Stimulated activated CD4-positive, alpha-beta T cell treated with anti-CD3 and anti-CD28 coated beads, Interleukin-1b, Interleukin-23, amount 100 ng/mL, for 1 hour (primary cell): ENCODE measurements at places on chromosomes 3 and 15.

- no peak for DNase-seq
Measured at GRCh38 chr3:12197475-12197874, 38.8 kb upstream of the TIMP4 start.

- no peak for DNase-seq
Measured at GRCh38 chr3:50172626-50173220, 17.6 kb downstream of the SEMA3F start.

DNA sequence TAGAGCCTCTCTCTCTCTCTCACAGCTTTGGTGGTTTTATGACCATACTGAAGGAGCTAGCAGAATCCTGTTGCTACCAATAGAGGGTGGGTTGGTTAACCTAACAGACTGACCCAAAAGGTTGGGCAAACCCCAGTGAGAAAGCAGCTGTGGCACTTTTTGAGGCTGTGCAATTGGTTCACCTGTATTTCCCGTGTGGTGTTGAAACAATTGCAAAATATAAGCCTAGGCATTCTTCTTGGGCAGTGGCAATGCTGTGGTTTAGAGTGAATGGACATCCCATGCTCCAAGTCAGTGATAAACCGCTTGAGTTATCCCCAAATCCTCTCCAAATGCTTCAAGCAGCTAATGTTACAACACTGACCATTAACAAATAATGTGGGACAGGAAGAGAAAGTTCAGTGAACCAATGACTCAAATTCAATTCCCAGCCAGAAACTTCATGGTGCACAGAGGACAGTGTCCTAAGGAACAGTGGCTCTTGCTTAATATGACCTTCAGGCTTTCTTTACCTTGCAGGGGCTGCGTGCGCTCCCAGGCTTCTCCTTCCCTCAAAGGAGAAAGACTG lies 261.9 kb upstream of the ICE2 start:
- DNase-seq: no peak

GRCh38 chr15:79973456-79974195 lies 2.6 kb upstream of the BCL2A1 start:
- DNase-seq: no peak

GRCh38 chr3:20558161-20558560 lies 372.2 kb upstream of the SGO1 start:
- no peak for DNase-seq

DNA sequence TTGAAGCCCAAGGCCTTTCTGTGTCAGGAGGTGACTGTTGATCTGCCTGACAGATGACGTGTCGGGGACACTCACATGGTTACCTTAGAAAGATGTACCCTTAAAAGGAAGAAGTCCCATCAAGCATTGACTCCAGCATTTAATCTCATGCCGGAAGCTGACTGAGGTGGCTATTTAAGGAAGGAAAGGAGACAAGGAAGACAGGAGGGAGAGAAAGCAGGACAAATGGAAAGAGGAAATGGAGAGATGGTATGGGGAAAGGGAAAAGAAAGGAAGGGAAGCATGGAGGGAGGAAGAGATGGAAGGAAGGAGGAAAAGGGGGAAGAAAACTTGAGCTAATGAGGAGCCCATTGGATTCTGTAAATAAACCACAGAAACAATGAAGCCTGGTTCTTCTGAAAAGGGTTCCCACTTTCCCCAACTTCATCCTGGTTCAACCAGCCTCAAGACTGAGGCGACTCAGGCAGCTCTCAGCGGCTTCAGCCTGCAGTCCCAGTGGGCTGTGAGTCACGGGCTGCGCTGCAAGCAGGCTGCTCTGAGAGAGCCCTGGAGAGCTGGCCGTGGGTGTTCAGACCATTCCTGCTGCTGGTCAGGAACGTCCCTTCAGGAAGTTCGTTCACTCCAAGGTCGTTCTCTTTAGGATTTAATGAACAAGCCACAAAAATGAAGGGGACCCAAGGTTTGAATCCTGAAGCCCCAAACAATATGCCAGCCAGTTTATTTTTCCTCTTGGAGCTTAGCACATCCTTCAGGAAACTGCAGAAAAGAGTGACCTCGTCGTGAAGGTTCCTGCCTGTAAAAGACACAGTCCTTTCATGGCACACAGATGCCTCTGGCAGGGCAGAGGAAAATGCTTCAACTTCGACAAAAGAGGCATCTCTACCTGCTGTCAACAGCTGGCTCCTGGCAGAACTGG lies 69.6 kb upstream of the THBS1 start:
- no peak for DNase-seq

DNA sequence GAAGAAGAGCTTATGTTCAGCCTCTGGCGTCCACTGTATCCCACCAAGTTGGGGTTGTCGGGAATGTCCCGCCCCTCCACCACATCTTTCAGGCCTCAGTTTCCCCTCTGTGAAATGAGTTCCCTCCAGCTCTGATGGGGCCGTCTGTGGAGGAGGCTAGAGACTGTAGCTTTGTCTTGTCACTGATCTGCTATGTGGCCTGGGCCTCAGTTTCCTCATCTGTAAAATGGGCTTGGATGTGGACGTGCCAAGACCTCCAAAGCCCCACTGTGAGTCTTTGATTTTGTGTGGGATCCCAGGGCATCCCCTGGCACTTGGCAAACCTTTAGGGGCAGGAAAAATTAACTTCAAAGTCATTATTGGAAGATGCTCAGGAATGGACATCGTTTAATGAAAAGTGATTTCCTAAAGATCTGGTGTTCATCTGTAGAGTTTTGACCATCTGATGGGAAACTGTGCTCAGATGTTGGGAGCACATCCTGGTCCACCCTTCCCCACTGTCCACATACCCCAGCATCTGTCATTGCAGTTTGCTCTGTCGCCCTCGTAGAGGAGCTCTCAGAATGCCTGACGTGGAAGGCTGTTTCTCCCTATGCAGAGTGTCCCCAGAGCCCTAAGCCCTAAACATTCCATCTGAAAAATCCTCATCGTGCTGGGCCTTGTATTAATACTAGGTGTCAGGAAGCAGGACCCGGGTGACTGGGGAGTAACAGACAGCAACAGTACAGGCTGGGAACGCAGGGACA lies 28.5 kb downstream of the SLC6A6 start:
- no peak for DNase-seq

- no peak for DNase-seq
Measured at GRCh38 chr15:98678484-98678883, 30.1 kb downstream of the IGF1R start.

DNA sequence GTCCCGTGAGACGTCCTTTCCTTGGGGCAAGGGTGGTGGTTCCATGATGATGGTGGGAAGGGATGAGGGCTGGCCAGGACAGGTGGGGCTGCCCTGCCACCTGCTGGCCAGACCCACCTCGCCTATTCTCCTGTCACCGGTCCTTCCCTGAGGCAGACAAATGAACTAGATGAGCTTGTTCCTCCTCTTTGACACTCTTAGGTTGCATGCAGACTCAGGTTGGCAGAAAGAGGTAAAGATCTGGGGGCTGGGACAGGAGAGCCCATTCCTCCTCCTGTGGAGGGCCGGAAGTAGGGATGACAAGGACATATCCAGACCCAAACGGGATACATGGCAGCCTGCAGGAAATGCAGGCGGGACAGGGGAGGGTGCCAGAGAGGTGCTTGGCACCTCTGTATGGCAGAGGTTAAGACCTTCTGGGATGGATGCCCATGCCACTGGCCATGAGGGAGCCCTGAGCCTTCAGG lies 38.6 kb downstream of the ACSBG1 start:
- DNase-seq: peak; percentile 18

DNA sequence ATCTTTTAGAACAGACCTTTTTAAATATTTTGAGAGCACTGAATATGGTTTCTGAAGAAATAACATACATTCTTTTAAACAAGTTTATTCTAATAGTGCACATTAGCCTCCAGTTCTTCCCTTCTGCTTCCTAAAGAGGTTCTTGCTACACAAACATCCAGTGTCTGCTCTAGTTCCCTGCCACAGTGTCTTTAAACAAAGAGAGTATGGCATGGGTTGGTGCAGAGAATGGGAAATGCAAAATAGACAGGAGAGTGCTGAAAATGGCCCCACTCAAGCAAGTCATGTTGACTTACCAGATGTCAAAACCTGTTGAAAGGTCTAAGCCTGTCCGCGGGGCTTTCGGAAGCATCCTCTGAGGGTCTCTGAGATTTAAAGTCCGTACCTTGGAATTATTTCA lies 72.1 kb upstream of the RPL35A start:
- DNase-seq: no peak

DNA sequence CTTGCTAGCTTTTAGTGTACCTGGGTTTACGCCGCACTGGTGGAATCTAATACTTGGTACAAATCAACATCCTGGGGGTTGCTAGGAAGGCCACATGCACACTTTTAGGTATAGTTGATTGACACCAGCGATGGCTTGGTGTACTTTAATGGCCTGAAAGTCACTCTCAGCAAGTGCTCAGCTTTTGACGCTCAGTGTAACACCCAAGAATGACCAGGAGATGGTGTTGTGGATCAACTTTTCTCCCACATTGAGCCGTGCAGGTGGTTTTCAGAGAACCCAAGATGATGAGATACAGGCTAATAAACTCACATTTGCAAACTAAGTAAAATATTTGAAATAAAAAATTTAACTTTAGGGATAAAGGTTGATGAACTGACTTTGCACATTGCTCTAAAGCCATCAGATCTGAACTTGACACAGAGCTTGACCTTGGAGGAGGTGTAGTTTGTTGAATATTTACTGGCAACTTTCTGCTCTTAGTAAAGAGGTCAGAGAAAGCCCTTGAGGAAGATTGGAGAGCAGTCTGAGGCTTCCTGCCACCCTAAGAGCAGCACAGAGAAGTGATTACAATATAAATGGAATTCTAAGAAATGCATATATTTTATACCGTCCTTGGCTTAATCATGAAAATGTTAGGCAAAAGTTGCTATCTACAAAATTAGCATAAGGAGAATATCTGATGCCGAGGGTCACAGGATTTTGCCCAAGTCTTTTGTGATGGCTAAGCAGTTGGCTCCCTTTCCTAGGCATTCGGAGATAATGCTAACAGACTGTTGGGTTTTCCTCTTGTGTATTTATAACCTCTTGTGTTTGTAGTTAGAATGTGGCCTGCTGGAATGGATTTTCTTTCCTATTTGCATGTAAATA lies 143.4 kb upstream of the RASGRP1 start:
- DNase-seq: no peak

DNA sequence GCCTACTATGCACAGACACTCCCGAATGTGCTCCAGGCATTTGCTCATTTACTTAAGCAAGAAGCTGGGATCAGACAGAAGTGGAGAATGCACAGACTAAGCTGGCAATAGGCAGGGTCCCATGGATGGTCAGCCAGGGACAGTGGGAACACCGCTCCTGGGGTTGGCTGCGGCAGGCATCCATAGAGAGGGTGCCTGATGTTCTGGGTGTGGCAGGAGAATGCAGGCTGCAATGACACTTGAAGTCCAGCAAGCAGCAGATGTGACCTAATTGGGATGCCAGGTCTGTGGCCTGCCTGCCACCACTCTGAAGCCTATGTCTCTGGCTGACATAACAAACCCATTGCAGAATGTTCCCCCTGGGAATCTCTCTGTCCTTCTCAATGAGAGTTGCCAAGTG lies 40.2 kb upstream of the SLC6A11 start:
- no peak for DNase-seq

DNA sequence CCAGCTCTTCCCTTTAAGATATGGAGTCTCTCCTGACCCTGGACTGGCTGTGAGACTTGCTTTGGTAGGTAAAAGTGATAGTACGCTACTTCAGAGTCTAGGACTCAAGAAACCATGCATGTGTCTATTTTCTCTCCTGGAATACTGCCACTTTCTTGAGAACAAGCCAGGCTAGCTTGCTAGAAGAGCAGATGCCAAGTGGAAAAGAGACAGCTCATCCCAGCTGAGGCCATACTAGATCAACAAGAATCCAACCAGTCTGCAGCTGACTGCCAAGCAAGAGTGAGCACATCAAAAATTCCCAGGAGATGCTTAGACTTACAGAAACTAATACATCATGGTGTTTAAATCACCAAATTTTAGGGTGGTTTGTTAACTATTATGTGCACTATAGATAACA lies 208.3 kb upstream of the RBMS3 start:
- DNase-seq: no peak

GRCh38 chr15:98674336-98674735 lies 26.0 kb downstream of the IGF1R start:
- DNase-seq: no peak

- DNase-seq: no peak
Measured at GRCh38 chr3:158794936-158795518, 6.8 kb upstream of the MFSD1 start.

DNA sequence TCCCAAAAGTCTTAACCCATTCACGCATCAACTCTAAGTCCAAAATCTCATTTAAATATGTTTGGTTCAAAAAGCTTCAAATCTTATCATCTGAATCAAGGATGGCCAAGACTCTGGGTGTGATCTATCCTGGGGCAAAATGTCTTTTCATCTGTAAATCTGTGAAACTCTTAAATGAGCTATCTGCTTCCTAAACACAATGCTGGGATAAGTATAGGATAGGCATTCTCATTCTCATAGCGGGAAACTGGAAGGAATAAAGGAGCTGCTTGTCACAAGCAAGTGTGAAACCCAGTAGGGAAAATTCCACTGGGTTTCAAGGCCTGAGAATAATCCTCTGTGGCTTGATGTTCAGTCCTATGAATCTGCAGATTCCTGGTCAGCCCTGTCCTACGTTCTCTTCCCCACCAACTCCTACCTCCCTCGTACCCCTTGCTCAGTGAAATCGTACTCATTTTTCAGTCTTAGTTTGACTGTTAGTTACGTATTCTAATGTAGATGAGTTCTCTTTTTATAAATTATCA lies 156.7 kb downstream of the EPHA3 start:
- no peak for DNase-seq

DNA sequence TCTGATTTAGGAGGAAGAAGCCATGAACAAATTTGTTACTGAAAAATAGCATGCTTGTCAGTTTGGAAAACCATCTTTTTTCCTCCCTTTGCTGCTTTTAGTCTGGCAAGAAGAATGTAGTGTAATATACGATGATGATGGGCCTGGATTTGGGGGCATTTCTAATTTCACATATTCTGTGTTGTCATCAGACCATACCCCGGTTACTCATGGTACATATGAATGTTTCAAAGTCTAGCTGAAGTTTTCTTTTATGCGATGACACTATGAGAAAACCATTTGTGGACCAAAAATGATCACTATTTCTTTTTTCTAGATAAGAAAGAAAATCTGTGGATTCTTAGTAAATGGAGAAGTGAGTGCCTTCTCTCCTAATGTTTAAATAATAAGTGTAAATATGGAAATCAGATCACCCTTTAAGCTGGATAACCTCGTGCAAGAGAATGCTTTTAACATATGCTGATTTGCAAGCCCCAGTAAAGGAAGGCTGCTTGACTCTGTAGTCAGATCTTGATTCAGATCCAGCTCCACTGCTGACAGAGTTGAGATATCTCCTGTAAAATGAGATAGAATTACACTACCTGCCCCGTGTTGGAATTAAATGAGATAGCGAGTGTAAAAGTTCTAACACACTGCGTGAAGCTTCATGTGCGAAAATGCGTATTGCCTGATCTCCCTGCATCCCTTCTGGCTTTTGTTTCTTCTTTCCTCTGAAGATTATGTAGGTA lies 3.0 kb downstream of the MEF2A start:
- no peak for DNase-seq

DNA sequence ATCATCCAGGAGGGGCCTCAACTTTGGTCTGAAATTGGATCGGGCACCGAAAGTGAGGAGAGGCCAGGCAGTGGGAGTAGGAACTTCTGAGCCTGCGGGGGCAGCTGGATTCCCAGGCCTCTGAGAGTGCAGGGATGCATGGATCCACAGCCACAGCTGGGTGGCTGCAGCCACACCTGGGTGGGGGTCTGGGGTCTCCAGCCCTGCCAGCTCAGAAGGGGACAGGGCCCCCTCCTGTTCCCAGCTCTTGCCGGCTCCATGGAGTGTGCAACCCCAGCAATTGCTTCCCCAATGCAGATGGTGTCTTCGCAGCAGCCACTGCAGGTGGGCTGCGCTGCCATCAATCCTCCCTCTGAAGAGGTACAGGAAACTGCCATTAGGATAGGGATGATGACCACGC lies 123.7 kb downstream of the BCHE start:
- no peak for DNase-seq

- DNase-seq: no peak
Measured at GRCh38 chr3:191499307-191500080, 38.5 kb downstream of the PYDC2 start.
